ENCODE measurements at places on chromosomes 1 and 21.

GRCh38 chr21:37461479-37461878, 94.9 kb downstream of the DYRK1A start:
- DNase-seq, result no peak

DNA sequence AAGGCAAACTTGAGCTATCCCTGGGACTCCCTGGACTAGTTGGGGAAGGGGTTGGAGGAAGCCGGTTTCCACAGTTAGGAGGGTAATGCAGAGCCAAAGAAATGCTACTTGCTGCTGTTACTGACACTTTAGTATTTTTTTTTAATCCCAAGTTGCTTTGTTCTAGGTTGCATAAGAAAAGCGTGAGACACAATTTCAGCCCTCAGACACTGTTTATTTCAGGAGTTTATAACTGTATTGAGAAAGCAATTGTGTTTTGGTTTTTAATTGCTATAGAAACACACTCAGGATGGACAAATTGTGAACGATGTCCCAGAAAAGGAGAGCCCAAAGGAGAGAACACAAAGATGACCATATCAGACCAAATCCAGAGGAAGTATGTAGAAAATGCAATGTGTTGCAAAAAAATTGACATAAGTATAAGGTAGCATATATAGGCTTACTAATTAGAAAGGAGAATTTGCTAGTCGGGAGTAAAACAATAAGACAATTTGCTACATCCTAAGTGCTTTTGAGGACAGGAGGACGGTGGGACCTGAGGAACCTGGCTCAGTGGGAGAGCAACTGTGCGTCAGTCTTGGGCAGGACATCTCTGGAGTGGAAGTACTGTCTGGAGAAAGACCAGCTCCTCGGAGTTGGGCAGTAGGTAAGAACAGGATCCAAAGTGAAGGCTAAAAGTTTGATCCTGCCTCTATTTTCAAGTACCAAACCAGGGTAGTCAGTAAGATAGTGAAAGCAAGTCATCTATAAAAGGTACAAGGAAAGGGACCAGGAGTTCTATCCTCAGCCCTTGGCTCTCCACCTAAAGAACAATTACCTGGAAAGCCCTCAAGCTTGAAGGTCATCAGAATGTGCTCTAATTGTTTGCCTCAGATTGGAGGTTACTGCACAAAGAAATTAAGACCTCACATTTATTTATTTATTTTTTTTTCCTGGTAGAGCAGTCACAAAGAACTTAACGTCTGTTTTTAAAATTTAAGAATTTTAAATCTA, 39.9 kb downstream of the DIPK1A start:
- DNase-seq, result no peak

DNA sequence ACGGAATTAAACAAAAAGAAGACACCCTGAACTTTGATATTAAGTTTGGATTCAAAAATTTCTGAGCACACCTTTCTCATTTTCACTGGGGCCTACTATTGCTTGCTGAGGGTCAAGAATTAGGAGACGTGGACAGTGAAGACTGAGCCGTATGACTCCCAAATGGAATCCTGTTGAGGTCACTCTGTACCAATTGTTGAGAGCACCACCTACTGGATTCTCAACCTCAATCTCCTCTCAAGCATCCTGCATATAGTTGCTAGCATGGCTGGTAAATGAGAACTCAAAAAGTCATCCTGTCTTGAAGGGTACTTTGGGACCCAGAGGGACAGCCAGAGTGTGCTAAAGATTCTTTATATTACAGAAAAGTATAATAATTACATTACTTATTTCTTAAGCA, 20.2 kb upstream of the MTR start:
- no peak for DNase-seq

GRCh38 chr1:219701476-219701875, 88.6 kb upstream of the ZC3H11B start:
- no peak for DNase-seq

GRCh38 chr21:25039461-25040380, 567.6 kb downstream of the MRPL39 start:
- DNase-seq, result no peak

- no peak for DNase-seq
Measured at GRCh38 chr1:198607714-198608113, 31.1 kb upstream of the PTPRC start.

- DNase-seq, result no peak
Measured at GRCh38 chr21:44458971-44459711, 3.8 kb downstream of the LRRC3 start.

All from stimulated activated CD4-positive, alpha-beta T cell treated with anti-CD3 and anti-CD28 coated beads, Interleukin-2, amount 100 ng/mL, for 24 hours (primary cell).